ENCODE measurements at places on chromosomes 7 and 10.

DNA sequence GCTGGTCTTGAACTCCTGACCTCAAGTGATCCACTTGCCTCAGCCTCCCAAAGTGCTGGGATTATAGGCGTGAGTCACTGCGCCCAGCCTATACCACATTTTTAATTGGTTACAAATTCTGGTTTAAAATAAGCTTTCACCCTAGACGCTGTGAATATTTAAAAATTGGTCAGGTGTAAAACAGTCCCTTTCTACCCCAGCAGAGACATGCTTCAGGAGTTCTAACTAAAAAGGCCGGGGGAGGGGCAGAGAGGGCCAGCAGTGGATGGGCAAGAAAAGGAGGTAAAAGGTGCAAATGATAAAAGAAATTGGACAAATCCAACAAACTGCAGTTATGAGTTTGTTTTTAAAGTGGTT, 70.0 kb downstream of the WAPL start:
- DNase-seq: no peak

GRCh38 chr10:126133906-126134656, 237.7 kb downstream of the FANK1 start:
- no peak for DNase-seq

DNA sequence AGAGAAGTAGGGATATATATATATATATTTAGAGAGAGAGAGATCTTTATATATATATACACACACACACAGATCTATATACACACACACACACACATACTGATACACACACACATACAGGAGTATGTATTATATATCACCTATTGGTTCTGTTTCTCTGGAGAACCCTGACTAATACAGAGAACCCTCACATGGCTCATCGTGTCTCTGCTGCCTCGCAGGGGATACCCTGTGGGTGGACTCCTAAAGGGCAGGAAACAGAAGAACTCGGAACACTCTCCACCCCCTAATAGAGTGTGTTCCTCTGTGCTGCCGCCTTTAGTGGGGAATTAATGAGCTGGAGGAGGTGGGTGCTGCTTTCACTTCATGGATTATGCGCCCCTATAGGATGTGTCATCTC, 86.6 kb downstream of the NPY start:
- DNase-seq: no peak

- no peak for DNase-seq
Observed at GRCh38 chr7:33040803-33041516, 21.6 kb downstream of the NT5C3A start.

DNA sequence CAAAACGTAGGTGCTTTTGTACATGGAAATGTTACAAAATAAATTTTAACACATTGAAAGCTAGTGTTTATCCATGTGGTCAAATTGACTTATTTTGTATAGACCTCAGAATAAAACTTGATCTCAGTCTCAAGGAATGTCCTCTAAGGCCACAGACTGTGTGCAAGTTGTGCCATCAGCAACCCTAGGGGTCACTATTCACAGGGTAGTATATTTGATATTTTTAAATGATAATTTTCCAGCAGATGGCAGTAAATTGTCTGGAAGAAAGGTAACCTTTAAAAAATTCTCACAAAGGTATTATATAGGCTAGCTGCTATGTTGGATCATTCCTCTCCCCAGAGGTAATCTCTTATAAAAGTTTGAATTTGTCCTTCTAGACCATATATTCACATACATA, 12.9 kb upstream of the SNX10 start:
- peak; percentile 17 for DNase-seq

- DNase-seq: no peak
Observed at GRCh38 chr10:130137090-130137448, 878 bp downstream of the GLRX3 start.
